A549 treated with DMSO at 1 μM for 4 hours (cell line): ENCODE measurements at places on chromosomes 1 and 21. TPM values are rescaled to one million over a fixed set of nuclear protein-coding genes. Genes with fewer than 3 reads are reported as not detected.

Gene GSTM1
- not detected in 5 replicates for total RNA-seq

Gene CCDC30
- total RNA-seq: 0.46 to 1.0 TPM (median 0.77 TPM) in 5 replicates

Gene ARTN
- 0.23 to 0.42 TPM (median 0.30 TPM) in 4 of 5 replicates, not detected in the other for total RNA-seq

Gene CELA3A
- not detected in 5 replicates for total RNA-seq

Gene WNT4
- 0.14 to 0.35 TPM (median 0.28 TPM) in 5 replicates for total RNA-seq

Gene TMOD4
- 0.25 to 0.44 TPM (median 0.33 TPM) in 4 of 5 replicates, not detected in the other for total RNA-seq

Gene ITLN1
- not detected in 5 replicates for total RNA-seq

Gene CHI3L2
- 0.20 to 0.40 TPM (median 0.31 TPM) in 5 replicates for total RNA-seq

Gene NUP133
- 17.1 to 28.2 TPM (median 25.5 TPM) in 5 replicates for total RNA-seq
